ENCODE measurements at places on chromosomes 5 and 9.

DNA sequence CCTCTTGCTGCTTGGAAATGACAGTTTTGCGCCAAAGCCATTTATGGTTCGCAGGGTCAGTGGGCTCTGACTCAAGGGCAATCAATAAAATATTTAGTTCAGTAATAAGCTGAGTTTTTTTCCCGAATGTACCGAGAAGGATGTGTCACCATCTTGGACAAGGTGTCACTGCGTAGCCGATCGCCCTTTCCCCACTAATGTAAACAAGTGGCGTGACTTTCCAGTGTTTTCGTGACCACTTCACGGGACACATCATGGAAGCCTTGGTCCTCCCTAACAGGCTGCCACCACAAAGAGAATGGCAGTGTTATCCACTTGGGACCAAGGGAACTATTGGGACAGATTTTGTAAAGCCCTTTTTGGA lies 16.4 kb downstream of the ISL1 start:
- no peak for DNase-seq

- DNase-seq: no peak
These were observed 14.1 kb downstream of the BTNL9 start for GRCh38 chr5:181054138-181054537.

DNA sequence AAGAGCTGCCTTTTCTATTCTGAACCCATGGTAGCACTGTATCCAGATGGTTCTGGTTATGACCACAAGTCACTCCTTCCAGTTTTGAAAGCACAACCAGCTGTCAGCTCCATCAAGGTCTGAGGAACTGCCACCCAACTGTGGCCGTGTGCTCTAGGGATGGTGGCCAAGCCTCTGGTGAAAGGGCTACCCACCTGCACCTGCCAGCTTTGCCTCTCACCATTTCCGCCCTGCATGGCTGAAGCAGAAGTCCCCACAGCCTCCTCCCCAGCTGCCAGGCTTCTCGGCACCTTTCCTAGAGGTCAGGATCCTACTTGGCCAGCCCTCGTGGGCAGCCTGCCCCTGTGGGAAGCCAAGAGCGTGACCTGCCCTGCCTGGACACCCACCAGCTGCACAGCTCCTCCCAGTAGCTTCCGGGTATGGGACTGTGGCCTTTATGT lies 16.8 kb downstream of the SEMA5A start:
- DNase-seq: no peak

DNA sequence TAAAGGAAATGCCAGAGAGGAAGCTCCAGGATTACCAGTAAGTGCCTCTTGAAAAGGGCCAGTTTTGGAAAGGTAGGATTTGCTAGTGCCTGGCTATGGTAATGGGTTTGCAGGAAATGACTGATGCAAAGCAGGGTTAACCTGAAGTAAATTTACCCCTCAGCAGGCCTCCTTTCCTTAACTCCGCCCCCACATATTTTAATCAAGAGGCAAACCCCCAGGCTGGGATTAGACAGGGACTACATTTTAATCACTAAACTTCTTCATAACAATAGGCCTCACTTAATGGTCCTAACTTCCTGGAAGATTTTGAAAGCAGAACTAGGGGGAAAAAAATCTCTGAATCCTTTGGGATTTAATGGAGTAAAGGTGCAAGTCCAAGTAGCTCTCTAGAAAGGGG lies 10.2 kb upstream of the SLC1A3 start:
- DNase-seq: no peak

DNA sequence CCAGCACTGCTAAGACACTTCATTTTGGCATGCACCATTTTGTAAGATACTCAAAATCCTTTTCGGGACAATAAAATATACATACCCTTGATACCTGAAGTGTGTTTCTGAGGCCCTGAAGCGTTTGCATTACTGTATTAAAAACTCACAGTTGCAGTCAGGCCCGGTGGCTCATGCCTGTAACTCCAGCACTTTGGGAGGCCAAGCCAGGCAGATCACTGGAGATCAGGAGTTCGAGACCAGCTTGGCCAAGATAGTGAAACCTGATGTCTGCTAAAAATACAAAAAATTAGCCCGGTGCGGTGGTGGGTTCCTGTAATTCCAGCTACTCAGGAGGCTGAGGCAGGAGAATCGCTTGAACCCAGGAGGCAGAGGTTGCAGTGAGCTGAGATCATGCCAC lies 2.5 kb upstream of the EIF4EBP3 start:
- no peak for DNase-seq

Data from M059J (cell line).